Fibroblast of skin of left quadriceps (primary cell): ENCODE measurements at places on chromosomes 16 and 17.

GRCh38 chr16:85697431-85697830 is 8.7 kb upstream of the GINS2 start:
- no peak for DNase-seq

DNA sequence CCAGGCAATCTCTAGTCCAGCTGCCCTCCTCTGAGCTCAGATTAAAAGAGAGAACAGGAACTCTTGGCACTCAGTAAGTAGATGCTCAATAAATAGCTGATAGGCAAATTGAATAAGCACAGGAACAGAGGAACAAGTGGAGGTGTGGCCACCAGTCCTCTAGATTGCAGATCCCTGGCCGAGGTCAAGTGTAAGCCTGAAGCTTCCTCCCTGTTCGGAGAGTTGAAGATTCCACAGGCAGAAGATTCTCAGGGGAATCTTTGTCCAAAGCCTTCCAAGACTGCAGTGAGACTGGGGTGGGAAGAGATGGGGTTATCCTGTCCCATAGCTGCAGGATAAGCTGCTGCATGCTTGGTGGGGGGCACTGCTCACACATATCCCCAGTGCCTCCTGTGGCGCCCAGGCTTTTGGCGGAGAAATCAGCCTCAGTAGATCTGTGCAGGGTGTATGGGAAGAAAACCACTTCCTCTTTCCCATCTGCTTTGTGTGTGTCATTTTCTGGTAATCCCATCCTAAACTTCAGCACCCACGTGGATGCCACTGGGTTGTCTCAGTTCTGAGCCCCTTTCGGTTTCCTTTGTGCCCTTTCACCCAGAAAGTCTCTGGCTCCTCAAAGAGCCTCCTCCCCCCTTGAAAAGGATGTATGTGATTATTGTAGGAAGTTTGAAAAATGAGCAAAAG is 12.1 kb downstream of the CD300A start:
- DNase-seq = no peak

DNA sequence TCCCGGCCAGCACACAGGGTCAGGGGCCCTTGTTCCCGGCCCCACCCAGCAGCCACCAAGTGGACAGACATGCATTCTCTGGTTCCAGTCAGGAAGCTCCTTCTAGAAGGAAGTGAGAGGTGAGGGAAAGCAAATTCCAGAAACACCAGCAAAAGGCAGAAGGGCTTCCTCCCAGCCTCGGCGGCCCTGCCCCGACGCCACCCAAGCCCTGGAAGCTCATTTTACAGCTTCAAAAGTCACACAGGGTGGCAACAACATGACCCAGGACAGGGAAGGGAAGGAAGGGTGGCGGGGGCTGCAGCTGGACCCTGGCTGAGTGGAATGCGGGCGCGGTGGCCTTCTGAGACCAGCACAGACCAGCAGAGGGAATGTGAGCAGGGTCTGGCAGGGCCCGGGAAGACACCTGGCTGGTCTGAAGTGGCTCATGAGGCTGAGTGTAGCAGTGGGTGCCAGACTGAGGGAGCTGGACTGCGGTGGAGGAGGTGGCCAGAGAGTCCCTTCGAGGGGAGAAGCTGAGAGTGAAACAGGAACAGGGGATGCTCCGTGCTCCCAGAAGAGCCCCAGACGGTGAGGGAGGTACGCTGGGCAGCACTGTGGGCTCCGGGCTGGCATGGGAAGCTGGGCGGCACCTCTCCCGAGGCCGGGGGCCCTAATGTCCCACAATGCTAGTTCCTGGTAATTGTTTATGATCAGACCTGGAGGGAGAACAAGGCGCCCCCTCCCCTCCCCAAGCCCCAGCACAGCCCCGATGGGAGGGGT is 1.9 kb upstream of the UNC13D start:
- DNase-seq = no peak

- peak; percentile 61 for DNase-seq
Measured at GRCh38 chr16:56625140-56625942, at the start of gene MT1E. Gene MT1E, plus strand, starts transcription at chr16:56625781. Its CDS starts 71 bp downstream, at chr16:56625852.

GRCh38 chr16:11890231-11890965 is 25.4 kb downstream of the GSPT1 start:
- no peak for DNase-seq
